ENCODE measurements at places on chromosomes 7 and 10.
A peak's percentile ranks its signal among the peaks of the same experiment; 100 is the strongest.

- DNase-seq = no peak
Observed at GRCh38 chr7:34904987-34905386, 132.3 kb downstream of the DPY19L1 start.

DNA sequence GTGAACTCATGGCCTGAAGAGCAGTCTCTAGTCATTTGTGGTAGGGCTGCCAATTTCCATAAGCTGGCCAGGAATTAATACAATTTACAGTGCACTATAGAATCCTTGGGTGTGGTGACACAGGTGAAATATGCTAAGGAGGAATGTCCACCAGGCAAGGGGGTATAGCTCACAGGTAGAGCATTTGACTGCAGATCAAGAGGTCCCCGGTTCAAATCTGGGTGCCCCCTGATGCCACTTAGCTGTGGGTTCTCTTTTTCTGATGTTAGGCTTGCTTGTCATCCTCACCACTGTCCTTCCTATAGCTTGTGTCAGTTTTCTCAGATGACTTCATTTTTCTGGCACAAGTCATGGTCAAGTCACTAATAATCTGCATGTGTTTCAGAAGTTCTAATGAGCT is 108.7 kb downstream of the ZNF467 start:
- no peak for DNase-seq

DNA sequence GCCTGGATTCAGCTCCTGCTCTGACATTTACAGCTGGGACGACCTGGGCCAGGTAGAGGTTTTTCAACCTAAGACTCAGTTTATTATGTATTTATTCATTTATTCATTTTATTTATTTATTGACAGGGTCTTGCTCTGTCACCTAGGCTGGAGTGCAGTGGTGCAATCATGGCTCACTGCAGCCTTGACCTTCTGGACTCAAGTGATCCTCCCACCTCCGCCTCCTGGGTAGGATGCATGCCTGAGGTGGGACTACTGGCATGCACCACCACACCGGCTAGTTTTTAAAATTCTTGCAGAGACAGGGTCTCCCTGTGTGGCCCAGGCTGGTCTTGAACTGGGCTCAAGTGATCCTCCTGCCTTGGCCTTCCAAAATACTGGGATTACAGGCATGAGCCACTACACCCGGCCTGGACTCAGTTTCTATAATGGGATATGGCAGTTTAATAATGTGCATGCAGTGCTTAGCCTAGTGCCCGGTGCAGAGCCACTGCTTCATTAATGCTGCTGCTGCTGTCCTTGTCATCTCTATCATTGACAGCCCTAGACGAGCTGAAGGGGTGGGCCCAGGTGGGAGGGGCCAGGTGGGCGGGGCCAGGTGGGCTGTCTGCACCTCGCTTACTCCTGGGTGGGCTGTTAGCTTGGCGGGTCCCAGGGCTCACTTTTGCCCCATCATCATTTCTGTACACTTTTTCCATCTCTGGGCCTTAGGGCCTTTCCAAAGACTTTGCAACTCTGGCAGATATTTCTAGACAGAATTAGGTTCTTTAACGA is 92.6 kb downstream of the LHPP start:
- no peak for DNase-seq

DNA sequence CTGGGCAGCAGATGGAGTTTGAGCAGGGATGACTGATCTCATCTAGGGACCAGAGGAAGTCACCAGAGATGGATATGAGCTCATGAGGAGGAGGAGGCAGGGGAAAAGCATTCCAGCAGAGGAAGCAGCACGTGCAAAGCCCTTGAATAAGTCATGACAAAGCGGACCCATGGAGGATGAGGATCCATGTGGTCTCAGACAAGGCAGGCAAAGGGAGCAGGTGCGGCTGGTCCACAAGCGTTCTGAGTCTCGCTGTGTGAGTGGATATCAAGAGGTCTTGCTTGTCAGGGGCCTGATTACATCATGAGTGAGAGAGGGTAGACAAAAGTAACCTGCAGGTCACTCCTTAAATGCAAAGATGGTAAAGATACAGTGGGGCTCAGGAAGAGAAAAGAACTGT is 307.6 kb downstream of the GRID1 start:
- DNase-seq = no peak

GRCh38 chr7:11237742-11238141 is 264.1 kb downstream of the PHF14 start:
- DNase-seq = no peak

GRCh38 chr7:40972426-40972825 is 730.5 kb downstream of the INHBA start:
- no peak for DNase-seq

GRCh38 chr7:41847151-41847550 is 144.3 kb upstream of the INHBA start:
- DNase-seq = peak; percentile 54

DNA sequence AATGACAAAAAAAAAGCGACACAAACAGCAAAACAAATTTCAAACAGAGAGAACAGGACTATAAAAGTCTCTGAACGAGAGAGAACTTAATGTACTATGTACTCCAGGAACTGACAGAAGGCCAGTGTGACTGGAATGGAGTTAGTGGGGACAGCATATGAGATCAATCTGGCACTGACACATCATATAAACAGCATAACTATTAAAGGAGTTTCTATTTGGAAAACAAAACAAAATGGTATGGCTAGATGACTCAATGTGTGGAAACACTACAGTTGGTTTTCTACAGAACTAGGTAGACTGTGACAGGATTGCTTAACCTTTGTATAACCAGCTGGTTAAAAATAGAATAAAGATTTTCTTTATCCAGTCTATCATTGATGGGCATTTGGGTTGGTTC is 232.9 kb upstream of the KAT6B start:
- peak; percentile 95 for DNase-seq

GRCh38 chr7:3975371-3975770 is 674.3 kb downstream of the SDK1 start:
- no peak for DNase-seq
